ENCODE measurements at places on chromosomes 3 and 15. TPM values are rescaled to one million over a fixed set of nuclear protein-coding genes. Genes with fewer than 3 reads are reported as not detected.

- no peak overlapping the region for H3K27ac ChIP-seq
- no peak overlapping the region for H3K4me3 ChIP-seq
- no peak for DNase-seq
Measured at GRCh38 chr3:171825222-171825828, 15.0 kb upstream of the PLD1 start.

The HRH1 gene
- 0.92 TPM for total RNA-seq

GRCh38 chr3:132507657-132508056 is 89.4 kb upstream of the ACKR4 start:
- H3K27me3 ChIP-seq = no peaks in the 10 kb centered on the region
- no peak for DNase-seq
- no peak overlapping the region for H3K27ac ChIP-seq

GRCh38 chr15:31461911-31462480 is 135.4 kb downstream of the KLF13 start:
- peak; percentile 40 for DNase-seq
- no peaks in the 10 kb centered on the region for H3K36me3 ChIP-seq

GRCh38 chr3:53420831-53421230 is 73.5 kb upstream of the DCP1A start:
- no peaks in the 10 kb centered on the region for H3K4me1 ChIP-seq
- DNase-seq = no peak
- H3K4me3 ChIP-seq = no peak overlapping the region
- H3K27me3 ChIP-seq = no peaks in the 10 kb centered on the region
- H3K36me3 ChIP-seq = no peaks in the 10 kb centered on the region

DNA sequence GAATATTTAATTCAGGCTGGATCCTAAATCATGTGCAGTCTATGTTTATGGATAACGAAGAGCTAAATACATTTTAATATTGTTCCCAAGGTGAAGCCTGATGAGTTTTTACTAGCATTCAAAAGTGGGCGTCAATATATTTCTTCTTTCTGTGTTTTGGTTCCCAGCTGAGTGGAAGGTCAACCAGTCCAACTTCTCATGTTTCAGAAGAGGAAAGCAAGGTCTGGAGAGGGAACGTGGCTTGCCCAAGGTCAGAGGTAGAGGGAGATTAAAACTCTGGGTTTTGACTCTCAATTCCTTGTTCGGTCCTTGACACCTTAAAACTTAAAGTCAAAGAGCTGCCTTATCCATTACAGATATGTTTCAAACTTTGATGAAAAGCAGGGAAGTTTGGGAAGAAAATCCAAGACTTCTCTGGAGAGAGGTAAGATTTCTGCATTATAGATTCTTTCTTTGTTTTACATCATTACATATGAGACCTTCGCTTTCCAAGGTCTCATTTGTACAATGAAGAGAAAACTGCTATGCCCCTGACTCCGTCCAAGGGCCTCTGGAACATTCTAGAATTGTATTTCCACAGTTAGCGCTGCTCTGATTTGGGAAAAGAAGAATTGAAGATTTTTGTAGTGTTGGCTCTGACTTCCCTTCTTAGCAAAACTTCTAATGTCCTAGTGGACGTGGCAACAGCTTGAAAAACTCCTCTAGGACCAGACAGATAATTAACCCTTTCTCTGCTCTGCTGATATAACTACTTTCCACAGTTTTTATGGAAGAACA is 57.7 kb upstream of the HES1 start:
- H3K27ac ChIP-seq = no peak overlapping the region
- H3K27me3 ChIP-seq = no peaks in the 10 kb centered on the region
- no peak for DNase-seq
- peaks cover 25% of the 10 kb centered on the region for H3K4me1 ChIP-seq

The GAP43 gene
- not detected for total RNA-seq

GRCh38 chr15:85361323-85361722 is 19.1 kb upstream of the AKAP13 start:
- no peaks in the 10 kb centered on the region for H3K36me3 ChIP-seq
- no peaks in the 10 kb centered on the region for H3K27me3 ChIP-seq
- H3K27ac ChIP-seq = no peak overlapping the region
- peaks cover 12% of the 10 kb centered on the region for H3K4me1 ChIP-seq

The IRAK2 gene
- 8.4 TPM for total RNA-seq
